Fibroblast of mammary gland (primary cell): ENCODE measurements at places on chromosomes 13 and 19.
A peak's percentile ranks its signal among the peaks of the same experiment; 100 is the strongest.

DNA sequence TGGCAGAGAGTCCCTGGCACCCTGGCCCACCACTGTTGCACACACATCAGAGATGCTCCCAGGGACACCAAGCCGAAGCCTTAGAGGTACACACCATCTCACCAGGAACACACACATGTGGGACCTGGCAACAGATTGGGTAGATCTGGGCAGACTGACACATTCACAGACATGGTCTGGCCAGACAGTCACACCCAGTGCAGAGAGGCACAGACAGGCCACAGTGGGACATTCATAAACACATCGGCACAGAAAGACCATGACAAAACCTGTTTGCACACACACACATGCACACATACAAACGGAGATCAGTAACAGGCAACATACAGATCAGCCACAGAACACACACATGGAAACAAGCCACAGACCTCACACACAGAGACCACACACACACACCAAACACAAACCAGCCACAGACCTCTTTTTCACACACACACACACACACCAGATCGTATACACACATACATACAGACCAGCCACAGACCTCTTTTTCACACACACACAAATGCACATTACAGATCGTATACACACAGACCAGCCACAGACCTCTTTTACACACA, 6.3 kb upstream of the JUNB start:
- no peak for DNase-seq

- DNase-seq, result peak; percentile 77
Measured at GRCh38 chr13:42696191-42696590, 85.2 kb upstream of the FAM216B start.

DNA sequence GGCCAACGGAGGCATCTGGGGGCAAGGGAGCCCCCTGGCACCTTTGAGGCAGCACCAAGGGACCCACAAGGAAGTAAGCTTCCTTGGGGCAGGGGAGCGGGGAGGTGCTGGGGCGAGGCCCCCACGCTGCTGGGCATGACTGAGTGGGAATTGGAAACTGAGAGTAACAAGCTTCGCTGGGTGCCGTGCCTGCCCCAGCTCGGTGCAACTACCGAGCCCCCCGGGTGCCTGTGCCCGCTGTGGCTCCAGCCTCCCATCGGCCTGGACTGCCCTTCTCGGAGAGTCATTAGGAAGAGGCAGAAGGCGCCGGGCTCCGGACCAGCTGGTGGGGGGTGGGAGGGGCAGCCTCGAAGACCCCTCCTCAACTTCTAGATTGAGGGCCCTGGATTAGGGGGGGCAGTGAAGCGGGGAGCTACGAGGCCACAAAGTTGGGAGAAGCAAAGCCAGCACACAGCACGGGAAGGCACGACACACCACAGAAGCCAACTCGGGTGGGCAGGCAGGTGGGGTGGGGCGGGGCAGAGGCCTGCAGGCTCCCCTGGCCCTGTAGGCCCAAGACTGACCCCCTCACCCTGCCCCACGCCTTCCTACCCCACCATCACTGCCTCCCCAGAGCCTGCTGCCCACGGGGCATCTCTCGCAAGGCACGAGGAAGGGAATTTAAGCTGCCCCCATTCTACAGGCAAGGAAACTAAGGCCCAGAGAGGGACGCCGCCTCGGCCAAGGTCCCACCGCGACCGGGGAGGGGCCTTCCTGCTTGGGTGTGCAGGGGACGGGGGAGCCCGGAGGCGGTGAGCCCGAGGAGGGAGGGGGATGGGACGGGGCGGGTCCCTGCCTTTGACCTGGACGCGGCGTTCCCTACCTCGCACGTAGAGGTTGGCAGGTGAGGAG, 83.2 kb downstream of the PTPRS start:
- no peak for DNase-seq

- DNase-seq, result no peak
Measured at GRCh38 chr19:38288123-38288855, 15.8 kb upstream of the C19orf33 start.

GRCh38 chr19:35217649-35217990, 10.9 kb downstream of the FAM187B start:
- no peak for DNase-seq

DNA sequence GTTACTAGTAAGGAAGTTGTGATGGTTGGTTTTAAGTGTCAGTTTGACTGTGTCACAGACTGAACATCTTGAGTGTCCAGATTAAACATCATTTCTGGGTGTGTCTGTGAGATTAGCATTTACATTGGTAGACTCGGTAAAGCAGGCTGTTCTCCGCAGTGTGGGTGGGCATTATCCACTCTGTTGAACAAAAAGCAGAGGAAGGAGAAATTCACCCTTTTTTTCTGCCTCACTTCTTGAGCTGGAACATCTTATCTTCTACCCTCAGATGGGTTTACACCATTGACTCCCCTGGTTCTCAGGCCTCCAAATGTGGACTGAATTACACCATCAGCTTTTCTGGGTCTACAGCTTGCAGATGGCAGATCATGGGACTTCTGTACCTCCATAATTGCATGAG, 63.7 kb upstream of the ZDHHC20 start:
- no peak for DNase-seq

GRCh38 chr19:48805452-48805851, 5.4 kb downstream of the BCAT2 start:
- no peak for DNase-seq

DNA sequence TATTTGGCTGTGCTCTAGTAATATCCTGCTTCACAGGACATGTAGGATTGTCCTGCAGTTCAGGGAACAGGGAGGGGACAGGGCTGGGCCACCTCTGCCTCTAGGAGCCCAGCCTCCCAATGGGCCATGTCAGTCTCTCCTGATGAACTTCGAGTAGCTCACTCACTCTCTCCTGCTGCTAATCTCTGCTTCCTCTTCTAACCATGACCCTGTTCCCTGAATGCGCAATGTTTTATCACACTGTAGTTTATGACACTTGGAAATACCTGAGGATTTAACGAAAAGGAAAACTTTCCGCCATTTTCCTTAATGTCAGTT, 9.2 kb downstream of the PARP4 start:
- no peak for DNase-seq
